ENCODE measurements at places on chromosomes 5 and 9. TPM values are rescaled to one million over a fixed set of nuclear protein-coding genes. Genes with fewer than 3 reads are reported as not detected.

MEF2C gene
- total RNA-seq: not detected

DMRT2 gene
- total RNA-seq: 0.12 TPM

VCAN gene
- total RNA-seq: 10.5 TPM

FRMD3 gene
- total RNA-seq: 4.9 TPM

DNAJC18 gene
- total RNA-seq: 7.2 TPM

LHX6 gene
- total RNA-seq: 1.3 TPM

MOB3B gene
- 7.9 TPM for total RNA-seq

MYMK gene
- not detected for total RNA-seq

ZNF483 gene
- 1.0 TPM for total RNA-seq

SPATA31C1 gene
- total RNA-seq: not detected

MED22 gene
- 31.2 TPM for total RNA-seq

ASTN2 gene
- 6.5 TPM for total RNA-seq

PCDHB3 gene
- total RNA-seq: not detected

IGIP gene
- total RNA-seq: 1.0 TPM

ADRA1B gene
- 19.1 TPM for total RNA-seq

CMYA5 gene
- total RNA-seq: 0.53 TPM

SLC6A18 gene
- not detected for total RNA-seq

IFNB1 gene
- total RNA-seq: not detected

SLC34A1 gene
- not detected for total RNA-seq

ARL10 gene
- 0.02 TPM for total RNA-seq

FOXD4L5 gene
- 0.11 TPM for total RNA-seq

ENG gene
- 0.11 TPM for total RNA-seq

CARD6 gene
- total RNA-seq: 3.3 TPM

SPINK7 gene
- total RNA-seq: not detected

IL5 gene
- total RNA-seq: not detected
